ENCODE measurements at places on chromosomes 13 and 19. TPM values are rescaled to one million over a fixed set of nuclear protein-coding genes. Genes with fewer than 3 reads are reported as not detected.
A peak's percentile ranks its signal among the peaks of the same experiment; 100 is the strongest.

The HSH2D gene
- 0.68 TPM for total RNA-seq

The CLN5 gene
- 39.2 TPM for total RNA-seq

The CEACAM3 gene
- total RNA-seq = not detected

The ZNF564 gene
- 10.7 TPM for total RNA-seq

The KCNN4 gene
- 2.3 TPM for total RNA-seq

The SELENOV gene
- total RNA-seq = 2.5 TPM

The DACT3 gene
- 17.2 TPM for total RNA-seq

The SOX1 gene
- total RNA-seq = 4.6 TPM

The IGLON5 gene
- total RNA-seq = 16.0 TPM

The F10 gene
- 19.9 TPM for total RNA-seq

DNA sequence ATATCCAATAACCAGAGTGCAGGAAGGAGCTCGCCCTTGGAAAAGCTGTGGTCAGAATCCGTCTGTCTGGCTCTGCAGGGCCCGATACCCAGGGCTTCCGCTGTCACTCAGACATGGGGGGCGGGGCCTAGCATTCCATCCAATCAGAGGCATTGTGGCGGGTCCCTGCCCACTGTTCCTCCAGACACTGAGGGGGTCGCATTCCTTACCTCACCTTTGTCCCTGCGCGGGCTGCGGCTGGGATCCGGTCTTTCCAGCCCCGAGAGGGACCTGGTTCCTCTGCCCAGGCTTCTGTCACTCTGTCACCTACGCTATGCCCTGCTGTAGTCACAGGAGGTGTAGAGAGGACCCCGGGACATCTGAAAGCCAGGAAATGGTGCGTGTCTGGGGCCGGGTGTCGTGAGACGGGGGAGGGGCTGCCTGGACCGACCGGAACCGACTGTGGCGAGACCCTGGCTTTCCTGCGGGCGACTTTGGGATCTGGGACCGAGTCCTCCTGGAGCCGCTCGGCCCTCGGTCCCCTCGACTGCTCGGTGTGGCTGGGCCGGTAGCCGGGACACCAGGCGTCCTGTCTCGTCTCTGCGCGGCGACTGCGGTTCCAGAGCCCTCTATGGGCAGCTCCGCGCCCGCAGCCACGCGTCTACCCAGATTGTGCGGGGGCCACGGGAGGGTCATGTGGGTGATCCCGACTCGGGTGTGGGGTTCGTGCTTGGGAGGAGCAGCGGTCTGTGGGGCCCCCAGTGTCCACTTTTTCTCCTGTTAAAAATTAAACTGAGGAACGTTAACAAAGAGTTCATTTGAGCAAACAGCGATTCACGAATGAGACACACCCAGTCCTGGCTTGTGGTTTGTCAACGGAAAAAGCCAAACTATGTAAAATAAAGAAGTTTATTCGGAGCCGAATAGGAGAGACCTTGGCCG, at the start of gene ZNF69:
TSS of gene ZNF69 (plus strand) at position 172 of the 921 bp plus-strand sequence. CDS start at position 314, 142 bp downstream.
- no peaks in the 10 kb centered on the region for H3K27me3 ChIP-seq
- H3K27ac ChIP-seq = peak within 1 kb of the TSS; percentile 87
- H3K4me3 ChIP-seq = peak within 1 kb of the TSS; percentile 76
- no peaks in the 10 kb centered on the region for H3K36me3 ChIP-seq
- peak; percentile 97 for DNase-seq

DNA sequence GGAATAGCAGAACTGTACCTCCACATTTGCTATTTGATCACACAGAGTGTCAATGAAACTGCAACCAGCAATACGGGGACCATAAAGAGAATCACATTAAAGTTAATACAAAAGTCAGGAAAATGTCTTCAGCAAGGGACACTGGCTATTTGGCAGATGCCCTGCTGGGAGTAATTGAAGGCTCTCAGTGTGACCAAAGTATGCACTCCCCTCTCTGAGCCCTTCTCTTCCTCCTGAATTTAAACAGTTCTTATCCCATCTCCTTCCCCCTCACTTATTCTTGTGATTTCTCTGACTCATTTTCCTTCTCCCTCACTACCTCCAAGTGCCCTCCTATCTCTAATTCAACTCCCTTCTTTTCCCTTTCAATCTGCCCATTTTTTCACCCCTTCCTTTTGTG, 117.7 kb downstream of the ENOX1 start:
- H3K27me3 ChIP-seq = no peaks in the 10 kb centered on the region
- no peaks in the 10 kb centered on the region for H3K36me3 ChIP-seq

DNA sequence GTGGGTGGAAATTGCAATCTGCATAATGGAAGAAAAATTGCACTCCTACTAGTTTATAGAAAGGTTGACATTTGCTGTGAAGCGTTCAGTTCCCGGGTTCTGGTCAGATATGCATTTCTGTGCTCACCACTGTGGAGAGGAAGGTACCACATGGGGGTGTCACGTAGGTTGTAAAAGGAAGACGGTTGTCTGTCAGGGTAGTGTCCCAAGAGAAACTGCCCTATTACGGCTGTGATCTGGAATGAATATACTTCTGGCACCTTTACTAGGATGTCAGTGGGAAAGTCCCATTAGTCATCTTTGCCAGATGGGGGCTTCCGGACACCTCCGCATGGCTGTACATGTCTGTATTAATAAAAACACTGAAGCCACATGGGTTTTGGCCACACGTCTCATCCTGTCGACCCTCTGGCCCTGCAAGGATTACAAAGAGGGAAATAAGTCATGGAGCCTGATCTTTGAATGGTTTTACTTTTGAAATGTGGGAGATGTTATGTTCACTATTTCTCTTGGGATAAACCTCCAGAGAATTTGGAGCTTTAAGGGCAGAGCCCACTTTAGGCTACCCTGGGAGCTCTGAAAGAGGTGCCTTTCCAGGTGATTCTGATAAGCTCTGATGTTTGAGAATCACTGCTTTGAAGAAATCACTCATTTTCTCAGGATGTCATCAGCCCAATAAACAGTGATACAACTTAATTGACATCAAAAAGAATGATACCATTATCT, 133.9 kb downstream of the AKAP11 start:
- no peaks in the 10 kb centered on the region for H3K4me1 ChIP-seq
- H3K27me3 ChIP-seq = no peaks in the 10 kb centered on the region
- no peak for DNase-seq

DNA sequence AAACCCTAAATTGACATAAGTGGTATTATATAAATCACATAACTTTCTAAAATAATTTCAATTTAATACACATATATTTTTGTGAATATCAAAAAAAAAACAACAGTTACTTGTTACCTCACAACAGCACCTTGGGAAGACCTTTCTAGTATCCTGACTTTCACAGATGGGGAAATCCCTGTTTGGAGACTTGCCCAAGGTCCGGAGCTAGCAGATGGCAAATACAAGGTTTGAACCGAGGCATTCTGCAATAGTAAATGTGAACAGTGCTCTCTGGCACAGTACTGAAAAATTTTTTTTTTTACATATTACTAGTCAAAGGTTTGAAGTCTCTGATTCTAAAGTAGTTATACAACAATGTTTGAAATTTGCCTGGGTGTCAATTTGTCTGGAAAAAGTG, 104.5 kb downstream of the SUCLA2 start:
- H3K27me3 ChIP-seq = no peaks in the 10 kb centered on the region
- no peaks in the 10 kb centered on the region for H3K4me1 ChIP-seq
- DNase-seq = no peak
- H3K36me3 ChIP-seq = no peaks in the 10 kb centered on the region

DNA sequence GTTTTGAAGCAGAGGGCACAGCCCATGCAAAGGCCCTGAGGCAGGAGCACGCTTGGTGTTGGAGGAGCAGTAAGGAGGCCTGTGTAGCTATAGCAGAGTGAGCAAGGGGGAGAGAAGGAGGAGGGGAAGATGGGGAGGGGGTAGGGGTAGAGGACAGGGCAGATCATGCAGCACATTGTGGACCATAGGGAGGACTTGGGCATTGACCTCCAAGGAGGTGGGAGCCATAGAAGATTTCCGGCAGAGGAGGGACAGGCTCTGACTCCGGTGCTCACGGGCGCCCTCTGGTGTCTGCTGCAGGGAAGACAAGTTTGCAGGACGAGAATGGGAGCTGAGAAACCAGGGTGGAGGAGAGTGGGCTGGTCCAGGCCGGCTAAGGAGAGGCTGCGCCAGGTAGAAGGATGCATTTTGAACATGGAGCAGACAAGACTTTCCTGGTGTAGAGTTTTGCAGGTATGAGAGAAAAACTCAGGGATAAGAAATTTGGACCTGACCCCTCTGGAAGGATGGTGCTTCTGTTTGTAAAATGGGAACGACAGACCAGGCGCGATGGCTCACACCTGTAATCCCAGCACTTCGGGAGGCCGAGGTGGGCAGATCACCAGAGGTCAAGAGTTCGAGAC, 13.7 kb upstream of the CREB3L3 start:
- no peak overlapping the region for H3K4me3 ChIP-seq
- DNase-seq = peak; percentile 85
- no peaks in the 10 kb centered on the region for H3K27me3 ChIP-seq
- no peaks in the 10 kb centered on the region for H3K4me1 ChIP-seq

DNA sequence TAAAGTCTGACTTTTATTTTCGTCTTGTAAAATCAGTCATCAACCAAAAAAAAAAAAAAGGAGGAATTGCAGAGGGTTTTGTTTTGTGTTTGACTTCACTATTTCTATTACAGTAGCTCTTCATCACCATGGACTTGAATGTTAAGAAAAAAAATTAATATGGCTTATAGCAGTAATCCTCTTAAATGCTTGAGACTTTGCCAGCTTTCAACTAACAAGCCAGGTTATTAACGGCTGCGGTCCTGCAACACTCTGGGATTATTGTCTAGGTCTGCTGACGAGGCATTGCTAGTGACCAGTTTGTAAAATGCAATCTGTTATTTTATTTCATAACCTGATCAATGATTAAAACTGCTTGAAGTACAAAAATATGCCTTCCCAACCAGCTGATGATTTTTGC, 647.2 kb upstream of the KLHL1 start:
- H3K27me3 ChIP-seq = no peaks in the 10 kb centered on the region
- H3K4me3 ChIP-seq = no peak overlapping the region
- H3K27ac ChIP-seq = no peak overlapping the region
- H3K36me3 ChIP-seq = no peaks in the 10 kb centered on the region

DNA sequence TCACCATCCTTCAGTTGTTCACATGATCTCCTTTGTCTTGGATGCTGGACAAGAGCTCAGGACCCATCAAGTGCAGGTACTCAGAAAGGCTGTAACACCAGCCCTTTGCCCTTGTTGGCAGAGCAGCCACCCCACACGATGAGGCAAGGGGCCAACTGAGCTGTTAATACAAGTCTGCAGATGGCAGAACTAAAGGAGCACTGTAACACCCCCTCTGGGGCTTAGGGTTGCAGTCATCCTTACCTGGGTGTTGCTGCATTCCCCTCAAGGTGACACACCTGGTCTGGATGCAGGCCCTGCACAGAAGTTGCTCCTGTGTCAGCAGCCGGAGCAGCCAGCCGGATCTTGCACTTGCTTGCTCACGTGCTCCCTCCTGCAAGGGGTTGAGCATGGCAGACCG, 52.0 kb downstream of the STARD13 start:
- no peaks in the 10 kb centered on the region for H3K36me3 ChIP-seq
- no peak overlapping the region for H3K27ac ChIP-seq
- no peak overlapping the region for H3K4me3 ChIP-seq
- H3K4me1 ChIP-seq = peaks cover 17% of the 10 kb centered on the region
- DNase-seq = no peak

DNA sequence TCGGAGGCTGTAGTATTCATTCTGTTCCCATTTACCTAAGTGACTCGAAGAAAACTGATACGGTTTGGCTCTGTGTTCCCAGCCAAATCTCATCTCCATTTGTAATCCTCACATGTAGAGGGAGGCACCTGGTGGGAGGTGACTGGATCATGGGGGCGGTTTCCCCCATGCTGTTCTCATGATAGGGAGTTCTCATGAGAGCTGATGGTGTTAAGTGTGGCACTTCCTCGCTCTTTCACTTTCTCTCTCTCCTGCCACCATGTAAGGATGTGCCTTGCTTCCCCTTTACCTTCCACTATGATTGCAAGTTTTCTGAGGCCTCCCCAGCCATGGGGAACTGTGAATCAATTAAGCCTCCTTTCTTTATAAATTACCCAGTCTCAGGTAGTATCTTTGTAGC, 23.5 kb downstream of the SLAIN1 start:
- H3K36me3 ChIP-seq = no peaks in the 10 kb centered on the region
- H3K4me1 ChIP-seq = no peaks in the 10 kb centered on the region
- H3K27me3 ChIP-seq = no peaks in the 10 kb centered on the region

DNA sequence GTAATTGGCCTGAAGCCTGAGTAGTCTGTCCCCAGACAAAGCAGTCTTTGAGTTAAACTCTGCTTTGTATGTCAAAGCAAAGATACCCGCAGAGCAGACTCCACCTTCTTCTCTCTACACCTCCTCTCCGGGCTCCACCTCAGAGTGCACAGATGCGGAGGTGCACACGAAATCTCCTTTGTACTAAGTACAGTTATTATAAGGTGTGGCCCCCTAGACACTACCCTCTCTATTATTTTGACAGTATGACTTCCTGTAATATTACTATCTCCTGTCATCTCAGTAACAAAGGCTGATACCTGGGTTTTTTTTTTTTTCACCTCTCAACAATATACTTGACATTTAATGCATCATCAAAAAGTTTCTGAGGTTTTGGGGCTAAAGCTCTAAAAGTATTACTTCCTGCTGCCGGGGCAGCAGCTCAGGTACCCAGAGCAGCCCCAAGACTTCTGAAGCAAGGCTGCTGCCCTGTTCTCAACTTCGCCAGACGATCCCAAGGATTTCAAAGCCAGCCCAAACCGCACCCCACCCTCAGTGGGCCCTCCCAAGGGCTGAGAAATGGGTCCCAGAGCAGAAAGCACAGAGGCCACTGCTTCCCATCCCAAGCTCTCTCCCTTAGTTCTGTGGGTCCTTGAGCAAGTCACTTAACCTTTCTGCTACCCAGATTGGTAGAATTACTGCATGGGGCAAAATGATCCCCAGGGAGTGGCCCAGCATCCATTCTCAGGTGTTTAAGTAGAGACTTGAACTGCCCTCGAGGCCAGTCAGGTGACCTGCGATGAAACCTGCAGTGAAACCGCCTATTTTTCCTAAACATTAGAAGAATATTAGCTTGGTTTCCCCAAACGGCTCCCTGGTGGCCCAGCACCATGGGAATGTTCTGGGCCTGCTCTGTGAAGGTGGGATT, 180.6 kb downstream of the FOXO1 start:
- H3K36me3 ChIP-seq = no peaks in the 10 kb centered on the region
- no peak for DNase-seq
- H3K27me3 ChIP-seq = no peaks in the 10 kb centered on the region
- H3K27ac ChIP-seq = no peak overlapping the region
- H3K4me1 ChIP-seq = peaks cover 2% of the 10 kb centered on the region

- peaks cover 26% of the 10 kb centered on the region for H3K4me1 ChIP-seq
- no peaks in the 10 kb centered on the region for H3K36me3 ChIP-seq
- peak; percentile 64 for DNase-seq
- no peaks in the 10 kb centered on the region for H3K27me3 ChIP-seq
- no peak overlapping the region for H3K27ac ChIP-seq
Observed at GRCh38 chr19:5024282-5024681, 55.4 kb downstream of the KDM4B start.

GRCh38 chr13:80884056-80884785, 543.3 kb upstream of the SPRY2 start:
- H3K36me3 ChIP-seq = no peaks in the 10 kb centered on the region
- no peaks in the 10 kb centered on the region for H3K27me3 ChIP-seq
- DNase-seq = no peak
- no peak overlapping the region for H3K27ac ChIP-seq
- no peak overlapping the region for H3K4me3 ChIP-seq

GRCh38 chr13:67645874-67646467, 415.8 kb upstream of the PCDH9 start:
- no peaks in the 10 kb centered on the region for H3K4me1 ChIP-seq
- no peak overlapping the region for H3K27ac ChIP-seq
- no peak for DNase-seq
- H3K36me3 ChIP-seq = no peaks in the 10 kb centered on the region
- H3K4me3 ChIP-seq = no peak overlapping the region
- no peaks in the 10 kb centered on the region for H3K27me3 ChIP-seq

- no peaks in the 10 kb centered on the region for H3K27me3 ChIP-seq
- H3K36me3 ChIP-seq = no peaks in the 10 kb centered on the region
- no peak overlapping the region for H3K4me3 ChIP-seq
- peak; percentile 21 for DNase-seq
- no peak overlapping the region for H3K27ac ChIP-seq
- H3K4me1 ChIP-seq = no peaks in the 10 kb centered on the region
Observed at GRCh38 chr13:36872621-36873020, 47.4 kb downstream of the SMAD9 start.
